ENCODE measurements at places on chromosomes 11 and 22. TPM values are rescaled to one million over a fixed set of nuclear protein-coding genes. Genes with fewer than 3 reads are reported as not detected.
A peak's percentile ranks its signal among the peaks of the same experiment; 100 is the strongest.

The FXYD6 gene
- total RNA-seq, result 95.6 TPM

The ANO5 gene
- 9.9 TPM for total RNA-seq

The PNPLA3 gene
- 4.8 TPM for total RNA-seq

The KRTAP5-11 gene
- total RNA-seq, result not detected

The CBX7 gene
- total RNA-seq, result 7.7 TPM

- peak; percentile 26 for DNase-seq
Measured at GRCh38 chr22:38314933-38315822, 2.1 kb downstream of the CSNK1E start.

DNA sequence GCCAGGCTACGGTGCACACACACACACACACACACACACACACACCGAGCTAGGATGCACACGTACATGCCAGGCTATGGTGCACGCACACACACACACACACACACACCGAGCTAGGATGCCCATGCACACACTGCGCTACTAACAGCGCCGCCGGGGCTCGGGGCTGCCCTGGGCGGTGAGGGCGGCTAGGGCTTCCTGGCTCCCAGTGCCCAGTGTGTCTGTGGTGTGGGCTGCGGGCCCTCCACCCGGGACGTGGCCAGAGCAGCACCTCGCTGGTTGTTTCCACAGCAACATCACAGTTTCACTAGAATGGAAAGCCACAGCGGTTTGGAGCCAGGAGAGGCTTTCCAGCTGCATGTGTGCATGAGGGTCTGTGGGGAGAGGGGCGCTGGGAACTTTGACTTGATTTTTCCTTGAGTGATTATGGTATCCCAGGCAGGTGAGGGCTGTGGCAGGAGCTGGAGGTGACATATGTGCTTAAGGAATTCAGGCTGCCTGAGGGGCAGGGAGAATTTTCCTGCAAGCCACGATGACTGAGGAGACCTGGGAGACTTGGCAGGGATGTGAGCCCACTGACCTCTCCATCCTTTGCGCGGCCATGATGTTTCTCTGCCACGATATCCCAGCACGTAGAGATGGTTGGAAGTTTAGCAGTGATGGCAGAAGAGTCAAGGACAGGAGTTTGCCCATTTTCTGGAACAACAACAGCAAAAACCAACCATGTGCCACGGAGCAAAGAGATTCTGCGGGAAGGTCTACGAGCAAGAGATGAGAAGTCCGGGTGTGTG is 195.9 kb downstream of the SNX19 start:
- DNase-seq, result no peak

- DNase-seq, result no peak
Measured at GRCh38 chr22:50205781-50206569, 5.2 kb downstream of the SELENOO start.

DNA sequence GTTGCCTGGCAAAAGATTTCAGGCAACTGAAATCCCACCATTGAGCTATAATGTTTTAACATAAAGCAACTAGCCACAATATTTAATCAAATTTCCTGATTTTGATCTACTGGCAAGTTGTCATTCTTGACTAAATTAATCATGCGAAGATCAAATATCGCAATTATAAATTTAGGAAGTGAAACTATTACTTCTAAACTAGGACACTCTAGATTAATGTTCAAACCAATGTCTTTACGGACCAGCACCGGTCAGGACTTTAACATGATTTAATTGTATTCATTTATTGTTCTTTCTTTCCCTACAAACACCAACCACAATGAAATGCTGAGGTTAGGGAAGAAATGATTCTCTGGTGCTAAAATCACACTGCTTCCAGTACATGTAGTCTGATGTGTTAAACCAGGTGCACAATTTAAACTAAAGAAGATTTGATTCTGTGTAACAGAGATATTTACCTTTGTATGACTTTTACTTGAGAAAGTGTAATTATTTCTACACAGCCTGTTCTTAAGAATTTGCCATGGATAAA is 14.9 kb downstream of the GAS2 start:
- no peak for DNase-seq

- no peak for DNase-seq
Measured at GRCh38 chr11:19281041-19281440, 40.3 kb upstream of the E2F8 start.

GRCh38 chr22:19709063-19709769 is 5.1 kb upstream of the SEPTIN5 start:
- no peak for DNase-seq

DNA sequence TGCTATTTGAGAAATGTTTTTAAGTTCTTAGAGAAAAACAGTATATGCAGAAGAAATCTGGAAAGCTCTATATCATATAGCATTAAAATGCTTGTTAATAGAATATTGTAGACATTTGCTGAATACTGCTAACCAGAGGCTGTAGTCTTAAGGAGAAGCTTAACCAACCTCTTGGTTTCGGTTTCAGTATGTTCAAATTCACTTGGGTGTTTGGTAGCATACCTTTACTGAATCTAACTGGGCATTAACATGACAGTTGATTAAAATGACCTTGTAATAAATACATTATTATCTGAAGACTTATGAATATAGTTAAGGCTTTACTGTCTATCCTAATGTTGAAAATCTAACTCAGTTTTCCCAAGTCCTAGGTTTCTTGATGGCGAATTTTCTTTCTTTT is 5.4 kb downstream of the PCF11 start:
- no peak for DNase-seq

- no peak for DNase-seq
Measured at GRCh38 chr11:116730241-116730561, 42.6 kb downstream of the BUD13 start.

DNA sequence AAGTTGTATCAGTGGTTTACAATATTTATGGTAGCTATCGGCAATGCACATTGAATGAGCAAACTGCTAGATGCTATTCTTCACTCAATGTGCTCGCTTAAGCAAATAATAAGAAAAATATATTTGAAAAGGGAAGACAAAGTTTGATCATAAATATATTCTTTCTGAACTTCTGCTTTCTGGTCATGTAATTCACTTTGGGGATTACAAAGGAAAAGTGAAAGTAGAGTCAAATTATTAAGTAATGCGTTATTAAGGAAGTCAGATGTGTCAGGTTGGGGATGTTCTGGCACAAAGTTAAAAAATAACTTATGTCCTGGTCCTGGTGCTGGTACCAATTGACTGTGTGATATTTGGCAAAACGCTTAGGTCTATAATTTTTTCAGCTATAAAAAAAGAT is 98.0 kb upstream of the TRIM77 start:
- no peak for DNase-seq

- DNase-seq, result no peak
Measured at GRCh38 chr11:119472856-119473222, 49.9 kb upstream of the THY1 start.
